Activated T-cell treated with anti-CD3 and anti-CD28 coated beads for 48 hours (primary cell): ENCODE measurements at places on chromosomes 6 and 20.

DNA sequence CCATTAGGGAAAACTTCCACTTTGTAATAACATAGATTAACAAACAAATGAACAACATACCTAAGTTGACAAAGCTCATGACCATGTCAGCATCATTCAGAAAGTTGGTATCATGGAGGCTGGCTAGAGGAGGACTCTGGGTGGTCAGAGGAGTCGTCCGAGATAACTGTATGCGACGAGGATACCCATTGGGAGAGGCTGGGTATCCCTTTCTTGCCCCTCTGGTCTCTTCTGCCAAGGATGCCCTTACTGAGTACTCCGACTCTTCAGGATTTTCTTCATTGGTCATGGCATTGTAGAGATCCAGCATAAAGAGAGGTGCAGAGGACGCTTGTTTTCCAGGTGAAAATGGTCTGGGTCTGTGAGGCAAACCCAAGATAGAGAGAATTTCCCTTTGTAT, 1.1 kb downstream of the BMP5 start:
- no peak for DNase-seq

DNA sequence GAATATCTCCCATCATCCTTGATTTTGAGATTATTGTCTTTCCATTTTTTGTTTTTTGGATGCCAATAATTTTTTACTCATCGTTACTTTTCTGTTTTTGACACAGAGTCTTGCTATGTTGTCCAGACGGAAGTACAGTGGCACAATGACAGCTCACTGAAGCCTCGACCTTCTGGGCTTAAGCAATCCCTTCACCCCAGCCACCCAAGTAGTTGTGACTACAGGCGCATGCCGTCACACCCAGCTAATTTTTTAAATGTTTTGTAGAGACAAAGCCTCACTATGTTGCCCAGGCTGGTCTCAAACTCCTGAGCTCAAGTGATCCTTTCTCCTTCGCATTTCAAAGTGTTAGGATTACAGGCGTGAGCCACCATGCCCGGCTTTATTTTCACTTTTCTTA, 602.4 kb upstream of the AGPAT4 start:
- DNase-seq, result no peak

GRCh38 chr6:74785236-74785635, 420.6 kb downstream of the COL12A1 start:
- DNase-seq, result no peak

GRCh38 chr6:6790891-6791290, 202.4 kb downstream of the LY86 start:
- DNase-seq, result no peak

DNA sequence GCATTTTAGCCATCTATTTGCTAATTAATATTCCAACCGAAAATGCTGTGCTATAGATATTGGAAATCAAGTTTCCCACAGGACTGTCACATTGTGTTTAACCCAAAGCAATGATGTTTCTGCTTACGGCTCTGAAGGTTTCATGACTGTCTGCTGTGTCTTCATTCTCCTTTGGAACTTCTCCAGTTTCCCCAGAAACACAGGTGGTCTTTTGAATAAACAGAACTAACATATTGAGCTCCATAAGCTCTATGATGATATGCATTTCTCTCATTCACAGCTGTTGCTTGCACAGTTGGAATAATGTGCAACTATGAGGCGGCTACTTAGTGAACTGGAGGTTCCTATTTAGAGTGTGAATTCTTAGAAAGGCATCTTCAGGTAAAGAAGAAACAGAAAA, 266.0 kb upstream of the ID4 start:
- no peak for DNase-seq

- no peak for DNase-seq
These were observed 488.5 kb downstream of the QKI start for GRCh38 chr6:163902993-163903392.

GRCh38 chr20:51643390-51643789, 100.9 kb upstream of the NFATC2 start:
- no peak for DNase-seq

GRCh38 chr6:134784336-134784735, 165.6 kb downstream of the ALDH8A1 start:
- no peak for DNase-seq

GRCh38 chr20:53381568-53382262, 211.9 kb downstream of the ZNF217 start:
- no peak for DNase-seq

- no peak for DNase-seq
These were observed 119.3 kb downstream of the QRSL1 start for GRCh38 chr6:106748547-106749207.

- no peak for DNase-seq
These were observed 23.3 kb downstream of the NOX3 start for GRCh38 chr6:155432293-155432692.

DNA sequence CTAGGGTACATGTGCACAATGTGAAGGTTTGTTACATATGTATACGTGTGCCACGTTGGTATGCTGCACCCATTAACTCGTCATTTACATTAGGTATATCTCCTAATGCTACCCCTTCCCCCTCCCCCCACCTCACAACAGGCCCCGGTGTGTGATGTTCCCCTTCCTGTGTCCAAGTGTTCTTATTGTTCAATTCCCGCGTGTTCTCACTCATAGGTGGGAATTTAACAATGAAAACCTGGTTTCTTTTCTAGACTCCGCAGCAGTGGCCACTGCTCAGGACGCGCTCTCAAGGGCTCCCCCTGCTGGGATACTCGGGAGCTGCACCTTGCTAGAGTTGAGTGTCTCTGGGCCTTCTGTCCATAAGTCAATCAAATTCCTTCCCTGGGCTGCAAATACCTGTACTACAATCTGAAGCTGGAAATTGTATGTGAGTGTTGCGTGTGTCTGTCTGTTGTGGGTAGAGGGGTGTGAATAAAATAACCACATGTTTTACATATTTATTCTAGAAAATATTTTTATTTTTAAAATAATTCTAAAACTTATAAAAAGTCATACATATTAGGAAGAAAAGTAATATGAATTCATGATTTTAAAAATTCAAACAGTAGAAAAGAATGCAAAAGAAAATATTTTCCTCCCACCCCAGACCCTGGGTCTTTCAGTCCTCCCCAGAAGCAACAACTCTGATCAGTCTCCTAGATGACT, 8.2 kb upstream of the CEP250 start:
- DNase-seq, result peak; percentile 89
